ENCODE measurements at places on chromosomes 4 and X.

DNA sequence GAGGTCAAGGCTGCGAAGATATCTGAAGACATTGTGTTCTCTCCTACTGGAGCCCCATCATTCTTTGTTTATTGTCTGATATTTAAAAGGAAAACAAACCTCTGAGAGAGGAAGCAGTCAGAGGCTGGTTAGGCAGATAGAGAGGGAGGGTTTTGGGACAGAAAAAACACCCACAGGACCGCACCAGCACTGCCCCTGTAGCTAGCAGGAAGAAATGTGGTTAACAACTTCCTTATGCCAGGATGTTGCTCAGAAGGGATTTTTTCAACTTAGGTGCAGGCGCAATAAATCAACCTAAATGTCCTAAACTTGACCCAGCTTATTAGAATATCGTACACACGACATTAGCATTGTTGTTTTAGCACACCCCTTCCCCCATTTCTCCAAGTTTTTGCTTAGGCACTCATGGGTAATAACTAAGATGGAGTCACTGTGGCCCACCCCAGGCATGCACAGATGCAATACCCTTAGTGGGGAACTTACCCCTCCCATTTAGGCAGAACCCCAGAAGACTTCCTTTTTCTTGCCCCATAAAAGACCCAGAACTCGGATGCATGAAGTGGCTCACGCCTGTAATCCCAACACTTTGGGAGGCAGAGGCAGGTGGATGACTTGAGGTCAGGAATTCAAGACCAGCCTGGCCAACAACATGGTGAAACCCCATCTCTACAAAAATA lies 2.8 kb upstream of the ZNF718 start:
- no peak for DNase-seq

DNA sequence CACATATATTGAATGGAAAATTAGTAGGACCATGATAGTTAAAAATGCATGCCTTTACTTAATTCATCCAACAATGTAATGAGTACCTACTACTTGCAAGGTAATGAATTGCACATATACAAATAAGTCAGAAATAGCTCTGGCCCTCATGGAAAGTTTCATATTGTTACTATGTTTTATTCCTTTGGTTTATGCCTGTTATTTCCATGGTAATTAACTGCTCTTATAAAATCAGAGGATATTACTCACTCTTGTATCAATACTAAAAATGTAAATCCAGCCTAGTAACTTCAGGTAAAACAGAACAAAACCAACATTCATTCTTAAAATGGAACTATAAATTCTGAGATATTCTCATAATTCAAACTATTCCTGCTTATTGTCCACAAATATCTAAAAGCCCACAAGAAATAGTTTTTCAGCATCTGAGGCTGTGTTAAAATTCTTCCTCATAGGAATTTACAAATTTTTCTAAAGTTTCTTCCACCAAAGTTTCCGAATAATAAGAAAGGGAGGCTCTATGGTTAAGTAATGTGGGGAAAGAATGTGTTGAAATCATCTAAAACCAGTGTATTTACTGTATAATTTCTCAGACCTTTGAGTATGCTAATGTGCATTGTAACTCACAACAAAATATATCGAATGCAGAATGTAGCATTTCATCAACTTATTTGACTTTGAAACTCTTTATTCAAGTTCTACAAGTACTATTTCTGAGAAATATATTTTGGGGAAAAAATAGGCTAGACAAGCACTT lies 444.2 kb downstream of the PDGFC start:
- DNase-seq: no peak

- no peak for DNase-seq
Observed at GRCh38 chr4:114383721-114384120, 214.9 kb upstream of the UGT8 start.

DNA sequence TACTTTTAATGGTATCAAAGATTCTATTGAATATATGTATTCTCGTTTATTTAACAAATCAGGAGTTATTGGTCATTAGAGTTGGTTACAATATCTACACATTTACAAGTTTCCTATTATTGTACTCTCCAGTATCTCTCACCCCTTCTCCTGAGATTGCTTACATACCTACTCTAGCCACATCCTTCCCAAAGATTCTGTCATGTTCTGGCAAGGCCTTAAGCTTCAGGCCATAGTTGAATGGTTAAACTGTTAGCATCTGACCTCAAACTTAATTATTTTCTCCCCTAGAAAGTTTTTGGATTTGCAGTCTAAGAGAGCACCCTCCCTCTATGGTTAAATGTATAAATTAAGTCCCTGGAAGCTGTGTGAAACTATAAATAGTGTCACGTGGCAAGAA lies 784.2 kb downstream of the GLUD2 start:
- DNase-seq: no peak

DNA sequence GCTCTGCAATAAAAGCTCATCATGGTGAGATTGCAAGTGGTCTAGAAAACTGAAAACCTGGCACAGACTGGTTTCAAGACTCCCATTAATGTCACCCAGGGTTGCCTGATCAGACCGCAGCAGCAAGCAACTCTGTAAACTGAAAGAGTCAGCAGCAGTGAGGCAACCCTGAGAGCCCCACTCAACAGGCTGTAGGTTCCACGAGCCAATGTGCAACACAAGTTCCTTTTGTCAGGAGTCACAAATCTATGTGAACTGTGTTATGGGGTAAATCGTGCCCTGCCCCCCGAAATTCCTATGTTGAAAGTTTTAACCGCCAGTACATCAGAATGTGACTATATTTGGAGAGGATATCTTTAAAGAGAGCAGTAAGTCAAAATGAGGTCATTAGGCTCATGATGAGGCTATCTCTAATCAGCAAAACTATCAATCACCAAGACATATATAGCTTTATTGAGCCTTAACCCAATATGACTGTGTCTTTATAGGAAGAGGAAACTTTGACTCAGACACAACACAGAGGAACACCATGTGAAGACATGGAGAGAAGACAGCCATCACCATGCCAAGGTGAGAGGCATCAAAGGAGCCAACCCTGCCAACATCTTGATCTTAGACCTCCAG lies 94.0 kb downstream of the FBXO8 start:
- no peak for DNase-seq

GRCh38 chr4:2961421-2961810 lies 1.8 kb downstream of the NOP14 start:
- DNase-seq: no peak

- DNase-seq: no peak
Observed at GRCh38 chr4:150862829-150863228, 152.3 kb downstream of the LRBA start.

DNA sequence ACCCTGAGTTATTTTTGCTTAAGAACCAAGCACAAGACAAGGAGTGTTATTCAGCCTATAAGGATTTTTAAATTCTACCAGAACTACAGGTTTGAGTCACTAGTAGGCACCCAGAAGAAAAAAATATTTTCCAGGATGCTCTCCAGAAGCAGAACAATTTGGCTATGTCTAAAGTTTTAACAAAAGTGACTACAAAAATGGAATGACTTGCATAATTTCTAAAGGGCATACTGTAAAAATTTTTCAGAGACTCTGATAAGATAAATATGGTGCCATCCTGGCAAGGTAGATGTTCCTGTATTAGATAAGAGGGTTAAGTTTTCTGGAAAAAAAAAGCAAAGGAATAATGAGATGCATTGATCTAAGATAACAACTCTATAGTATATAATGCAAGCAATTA lies 68.6 kb upstream of the FAM9A start:
- no peak for DNase-seq

GRCh38 chr4:148355442-148356123 lies 86.6 kb downstream of the NR3C2 start:
- no peak for DNase-seq

DNA sequence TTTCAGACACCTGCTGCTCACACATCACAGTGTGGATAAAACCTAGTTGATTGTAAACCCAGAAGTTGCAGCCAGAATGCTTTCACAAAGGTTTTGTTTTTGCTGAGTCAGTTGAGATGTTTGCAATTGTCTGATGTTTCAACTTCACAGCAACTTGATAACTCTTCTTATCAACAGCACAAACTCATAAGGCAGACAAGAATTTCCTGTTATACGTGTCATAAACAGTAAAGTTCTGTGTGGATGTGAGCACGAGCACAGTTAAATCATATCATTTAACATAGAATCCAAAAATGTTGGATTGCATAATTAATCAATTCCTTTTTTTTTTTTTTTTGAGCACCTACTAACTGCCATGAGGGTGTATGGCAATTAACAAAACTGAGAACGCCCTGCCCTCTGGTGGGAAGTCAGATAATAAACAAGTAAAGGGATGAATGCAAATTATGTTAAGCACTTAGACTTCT lies 512.2 kb downstream of the PDHA2 start:
- no peak for DNase-seq

DNA sequence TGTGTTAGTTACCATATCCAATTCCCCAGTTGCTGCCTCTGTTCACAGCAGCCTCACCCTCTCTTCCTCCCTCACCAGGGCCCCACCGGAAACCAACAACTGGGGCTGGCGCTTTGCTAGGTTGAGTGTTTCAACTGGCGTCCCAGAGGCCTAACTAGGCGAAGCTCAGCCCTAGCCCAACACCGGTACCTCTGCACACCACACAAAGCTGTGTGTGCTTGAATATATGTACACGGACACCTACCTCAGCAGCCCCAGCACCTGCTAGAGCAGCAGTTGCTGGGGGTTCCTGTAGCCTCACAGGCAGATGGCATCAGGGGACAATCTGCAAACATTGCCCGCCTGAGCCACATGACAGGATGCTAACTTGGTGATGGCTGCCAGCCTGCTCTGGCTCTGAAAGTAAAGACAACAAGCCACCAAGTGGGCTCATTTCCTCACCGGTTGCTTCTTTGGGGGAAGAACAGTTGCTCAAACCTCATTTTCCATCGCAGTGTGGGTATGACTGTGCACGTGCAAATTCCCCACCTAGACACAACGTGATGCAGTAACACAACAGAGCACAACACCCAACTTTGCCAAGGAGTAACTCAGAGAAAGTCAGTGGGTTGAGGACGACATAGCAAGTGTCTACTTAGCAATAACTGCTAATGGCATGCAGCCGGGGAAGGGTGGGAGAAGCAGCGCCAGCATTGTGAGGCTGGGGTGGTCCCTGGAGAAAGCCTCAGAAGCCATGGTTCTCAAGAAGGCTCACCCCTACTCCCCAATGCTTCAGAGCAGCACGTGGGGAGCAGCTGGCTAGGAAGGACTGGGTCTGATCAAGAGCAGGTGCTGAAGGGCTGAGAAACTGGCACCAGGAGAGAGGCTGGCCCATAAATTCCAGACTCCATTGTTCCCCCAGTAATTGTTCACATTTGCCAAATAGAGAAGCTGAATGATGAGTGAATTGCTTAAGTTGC lies 139.5 kb downstream of the SH3KBP1 start:
- DNase-seq: no peak

DNA sequence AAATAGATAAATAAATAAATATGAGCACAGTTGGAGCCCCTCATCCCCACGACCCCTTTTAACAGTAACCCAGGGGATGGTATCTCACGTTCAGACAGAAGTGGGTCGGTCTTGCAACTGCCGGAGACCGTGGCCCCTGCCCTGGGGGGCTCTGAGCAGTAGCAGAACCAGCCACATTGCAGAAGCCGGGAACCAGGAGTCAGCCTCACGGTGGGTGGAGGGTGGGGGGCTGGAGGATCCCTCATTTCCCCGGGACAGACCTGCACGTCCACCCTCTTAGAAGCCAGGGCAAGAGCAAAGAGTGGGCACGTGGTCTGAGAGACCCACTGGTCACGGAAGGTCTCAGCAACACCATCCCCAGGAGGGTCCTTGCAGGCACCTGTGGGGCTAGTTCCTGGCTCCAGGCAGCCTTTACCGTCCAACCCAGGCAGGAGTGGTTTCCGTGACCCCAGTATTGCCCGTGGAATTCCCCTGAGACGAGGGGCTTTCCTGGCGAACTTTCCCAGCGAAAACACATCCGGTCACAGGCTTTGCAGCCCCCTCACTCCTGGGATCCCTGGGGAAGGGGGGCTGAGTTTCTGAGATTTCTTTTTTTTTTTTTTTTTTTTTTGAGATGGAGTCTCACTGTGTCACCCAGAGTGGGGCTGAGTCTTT lies 8.8 kb upstream of the IL3RA start:
- DNase-seq: no peak

DNA sequence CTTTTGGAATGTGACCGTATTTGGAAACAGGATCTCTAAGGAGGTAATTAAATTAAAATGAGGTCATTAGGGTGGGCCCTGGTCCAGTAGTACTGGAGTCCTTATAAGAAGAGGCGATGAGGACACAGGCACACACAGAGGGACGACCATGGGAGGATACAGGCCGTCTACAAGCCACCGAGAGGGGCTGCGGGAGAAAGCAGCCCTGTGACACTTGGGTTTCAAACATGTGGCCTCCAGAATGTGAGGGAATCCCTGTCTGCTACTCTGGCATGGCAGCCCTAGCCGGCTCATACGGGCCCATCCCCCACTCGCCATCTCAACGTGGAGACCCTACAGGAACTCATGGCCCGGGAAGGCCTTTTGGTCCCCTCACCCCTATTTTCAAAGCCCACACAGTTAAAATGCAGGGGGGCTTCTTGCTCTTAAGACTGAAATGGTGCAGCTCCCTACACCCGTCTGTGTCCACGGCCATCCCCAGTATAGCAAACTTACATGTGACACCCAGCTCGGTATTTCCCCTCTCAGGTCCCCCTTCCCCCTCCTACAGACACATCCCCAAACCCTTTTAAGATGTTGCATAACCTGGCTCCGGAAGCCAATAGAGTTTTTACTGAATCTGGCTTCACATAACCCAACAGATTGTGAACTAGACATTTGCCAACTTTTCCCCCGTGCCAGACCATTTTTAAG lies 124.1 kb upstream of the TBL1X start:
- no peak for DNase-seq

DNA sequence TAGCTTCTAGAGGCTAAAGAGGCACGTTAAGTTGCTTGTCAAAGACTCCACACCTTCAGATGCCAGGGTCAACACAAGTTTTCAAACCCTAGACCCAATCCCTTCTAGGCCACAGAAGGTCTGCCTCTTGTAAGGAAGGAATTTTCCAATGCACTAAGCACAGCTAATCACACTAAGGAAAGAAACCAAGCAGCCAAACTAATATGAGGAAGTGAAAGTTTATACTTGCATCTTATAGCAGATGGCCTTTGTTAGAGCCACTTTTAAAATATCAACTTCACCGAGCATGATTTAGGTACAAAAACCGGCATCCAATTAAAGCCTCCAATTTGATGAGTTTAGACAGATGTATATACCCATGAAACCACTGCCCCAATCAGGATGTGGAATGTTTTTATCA lies 9.9 kb downstream of the FHL1 start:
- no peak for DNase-seq

DNA sequence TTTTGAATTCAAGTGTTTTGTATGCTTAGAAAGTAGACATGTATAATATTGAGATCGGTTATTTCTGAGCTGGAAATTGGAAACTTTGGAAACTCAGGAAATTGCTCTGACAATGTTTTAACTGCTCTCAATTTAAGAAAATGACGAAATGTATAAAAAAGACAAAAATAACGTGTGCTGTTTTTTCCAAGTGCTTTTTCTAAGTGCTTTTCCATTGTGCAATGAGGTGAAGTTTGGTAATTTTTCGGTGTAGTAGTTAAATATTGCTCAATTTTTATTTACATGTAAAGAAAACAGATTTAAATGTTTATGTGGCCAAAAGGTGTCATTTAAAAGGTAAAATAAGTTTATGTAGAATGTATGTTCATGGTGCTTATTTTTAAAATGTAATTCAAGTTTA lies 39.4 kb upstream of the RHOH start:
- no peak for DNase-seq

GRCh38 chr4:6939761-6940743 lies 30.4 kb downstream of the TBC1D14 start:
- no peak for DNase-seq

Measured in stimulated activated CD4-positive, alpha-beta T cell treated with anti-CD3 and anti-CD28 coated beads, Interleukin-1b, Interleukin-23, amount 100 ng/mL, for 1 hour (primary cell).